Activated CD4-positive, alpha-beta T cell treated with anti-CD3 and anti-CD28 coated beads for 48 hours (primary cell): ENCODE measurements at places on chromosomes 2 and 18.
A peak's percentile ranks its signal among the peaks of the same experiment; 100 is the strongest.

DNA sequence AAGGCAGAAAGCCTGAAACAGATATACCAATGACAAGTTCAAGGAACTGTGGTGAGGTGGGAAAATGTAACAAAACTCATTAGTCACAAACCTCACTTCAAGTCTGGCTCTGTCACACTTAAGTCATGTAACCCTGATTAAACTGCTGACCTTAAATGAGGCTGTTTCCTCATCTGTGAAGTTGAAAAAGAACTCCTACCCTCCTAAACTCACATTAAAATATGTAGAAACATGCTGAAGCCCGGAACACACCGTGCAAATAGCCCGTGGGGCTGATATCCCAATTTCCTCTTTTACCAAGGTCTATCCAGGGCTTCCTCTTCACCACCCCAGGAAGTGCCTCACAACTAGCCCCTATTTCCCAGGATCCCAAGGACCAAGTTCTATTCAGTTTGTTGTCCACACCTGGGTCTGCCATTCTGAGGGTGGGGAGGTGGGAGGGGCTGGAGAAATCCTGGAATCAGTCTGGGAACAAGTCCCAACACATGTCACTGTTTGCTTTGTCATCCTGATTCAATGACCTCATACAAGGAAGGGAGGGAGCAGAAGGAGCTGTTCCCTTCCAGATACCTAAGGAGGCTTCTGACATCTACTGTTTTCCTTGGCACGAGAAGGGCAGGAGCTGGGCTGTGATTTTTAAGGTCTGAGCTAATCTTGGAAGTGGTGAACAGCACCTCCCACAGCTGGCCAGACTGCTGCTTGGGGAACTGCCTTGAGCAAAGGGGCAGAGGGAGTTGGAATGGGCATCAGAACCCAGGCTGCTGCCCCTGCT, 42.3 kb downstream of the SLC4A1AP start:
- no peak for DNase-seq

DNA sequence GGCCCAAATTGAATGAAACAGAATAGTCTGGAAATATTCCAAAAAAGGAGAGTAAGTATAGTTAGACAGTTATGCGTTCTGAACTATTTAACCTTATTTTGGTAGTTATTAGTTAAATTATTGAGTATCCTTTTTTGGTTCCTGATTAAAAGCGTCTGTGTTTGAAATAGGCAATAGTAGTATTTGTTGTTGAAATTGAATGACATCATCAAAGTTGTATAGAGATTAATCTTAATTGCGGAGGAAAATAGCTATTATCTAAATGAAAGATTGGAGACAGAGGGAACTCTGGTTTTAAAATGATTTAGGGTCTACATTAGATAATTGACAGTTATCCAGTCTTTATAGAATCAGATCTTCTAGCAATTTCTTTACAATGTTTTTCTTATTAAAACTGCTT, 115.8 kb downstream of the BIRC6 start:
- no peak for DNase-seq

GRCh38 chr18:8893221-8893620, 187.9 kb downstream of the MTCL1 start:
- DNase-seq: no peak

GRCh38 chr18:64090876-64091275, 58.0 kb downstream of the LINC00305 start:
- DNase-seq: no peak

- DNase-seq: no peak
Observed at GRCh38 chr18:77134611-77135010, 2.0 kb upstream of the MBP start.

DNA sequence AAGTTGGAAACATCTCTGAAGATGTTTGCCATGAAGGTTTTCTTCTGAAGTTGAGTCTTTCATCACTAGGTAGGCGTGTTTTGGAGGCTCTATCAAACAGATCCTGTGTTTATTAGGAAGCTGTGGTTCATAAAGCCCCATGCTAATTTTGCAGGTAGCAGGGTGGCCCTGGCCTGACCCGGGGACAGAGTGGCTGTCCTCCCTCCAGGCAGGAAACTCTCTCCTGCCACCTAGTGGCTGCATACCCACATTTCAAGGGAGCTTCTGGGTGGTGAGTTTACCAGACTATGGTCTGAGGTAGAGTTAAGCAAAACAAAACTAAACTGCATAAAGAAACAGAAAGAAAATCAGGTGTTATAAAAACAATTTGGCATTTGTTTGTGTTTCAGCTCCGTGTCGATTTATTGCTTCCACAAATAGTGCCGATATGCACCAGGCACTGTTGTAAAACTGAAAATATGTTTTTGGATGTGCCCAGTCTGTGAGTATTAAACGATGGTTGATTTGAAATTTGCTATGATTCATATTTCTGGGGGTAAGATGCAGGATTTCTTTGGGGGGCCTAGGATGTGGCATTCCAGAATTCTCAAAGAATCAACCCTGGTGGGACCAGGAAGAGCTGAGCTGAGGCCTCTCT, 26.0 kb upstream of the IL37 start:
- DNase-seq: peak; percentile 84

DNA sequence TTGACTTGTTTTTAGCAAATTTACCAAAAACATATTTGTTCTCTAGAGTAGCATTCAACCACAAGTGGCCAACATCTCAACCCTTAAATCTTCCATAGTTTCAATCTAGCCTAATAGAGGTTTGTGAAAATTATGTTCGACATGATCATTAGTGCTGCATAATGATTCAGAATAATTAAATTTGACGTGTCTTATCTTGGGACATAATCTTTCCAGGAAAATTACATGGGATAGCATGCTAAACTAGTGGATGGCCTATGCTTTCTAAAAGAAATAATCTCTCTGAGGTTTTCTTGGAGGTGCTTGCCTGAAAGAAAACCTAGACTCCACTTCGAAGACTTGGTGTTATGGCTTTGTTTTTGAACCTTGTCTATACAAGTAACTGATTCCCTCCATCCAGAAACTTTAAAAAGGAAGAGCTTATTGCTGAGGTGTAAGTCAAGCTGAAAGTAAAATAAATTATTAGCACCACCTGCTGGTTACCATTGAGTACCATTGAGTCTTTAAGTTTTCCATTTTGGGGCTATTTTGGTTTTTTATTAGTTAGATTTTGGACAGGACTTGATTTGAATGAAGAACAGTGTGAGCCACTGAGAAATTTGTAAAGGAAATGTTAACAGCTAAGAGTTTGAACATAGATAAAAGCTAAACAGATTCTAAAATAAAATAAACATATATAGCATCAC, 32.7 kb downstream of the COX7A2L start:
- DNase-seq: no peak

- DNase-seq: peak; percentile 44
Observed at GRCh38 chr2:164840930-164841718, 499 bp downstream of the COBLL1 start.

DNA sequence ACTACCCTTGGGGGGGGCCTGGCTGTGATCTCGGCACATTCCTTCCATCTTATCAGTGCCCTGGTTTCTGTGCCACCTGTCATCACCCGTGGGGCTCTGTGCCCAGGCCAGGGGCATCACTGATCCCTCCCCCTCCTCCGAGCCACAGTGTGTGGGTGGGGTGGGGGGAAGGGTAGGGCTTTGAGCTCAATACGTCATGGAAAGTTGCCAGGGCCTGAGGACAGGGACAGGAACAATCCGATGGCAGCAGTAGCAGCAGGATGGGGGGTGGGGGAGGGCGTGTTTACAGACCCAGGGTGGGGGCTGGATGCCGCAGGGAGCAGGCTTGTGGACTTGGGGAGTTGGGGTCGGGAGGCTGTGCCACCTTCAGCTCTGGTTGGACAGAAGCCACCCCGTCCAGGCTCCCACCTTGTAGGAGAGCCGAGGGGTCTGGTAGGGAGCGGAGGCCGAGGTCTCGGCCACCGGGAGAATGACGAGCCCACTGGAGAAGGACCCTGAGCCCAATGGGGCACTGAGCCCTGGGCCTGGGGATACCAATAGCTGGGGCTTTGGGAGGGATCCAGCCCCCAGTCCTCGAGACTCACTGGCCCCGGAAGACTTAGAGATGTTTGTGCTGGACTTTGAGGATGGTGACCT, 3.5 kb downstream of the SLC4A3 start:
- no peak for DNase-seq

DNA sequence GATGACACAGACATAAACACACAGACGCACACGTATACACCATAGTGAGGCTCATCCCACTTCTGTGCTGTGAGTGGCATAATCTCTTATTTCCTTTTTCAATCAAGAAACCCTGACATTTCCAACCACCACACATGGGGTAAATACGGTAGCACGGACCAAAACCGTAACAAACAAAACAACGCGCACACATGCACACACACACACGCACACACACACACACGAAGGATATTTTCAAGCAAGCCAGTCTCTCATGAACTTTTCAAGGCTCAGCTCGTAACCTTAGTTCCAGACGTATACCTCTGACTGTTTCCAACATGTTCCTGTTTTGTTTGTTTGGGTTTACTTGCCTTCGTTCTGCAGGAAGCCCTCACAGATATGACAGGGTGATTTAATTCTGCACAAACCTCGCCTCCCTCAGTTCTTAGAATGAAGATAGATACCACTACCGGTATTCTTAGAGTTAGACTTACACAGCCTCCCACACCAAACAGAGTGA, 119.8 kb downstream of the BCL2 start:
- peak; percentile 42 for DNase-seq

DNA sequence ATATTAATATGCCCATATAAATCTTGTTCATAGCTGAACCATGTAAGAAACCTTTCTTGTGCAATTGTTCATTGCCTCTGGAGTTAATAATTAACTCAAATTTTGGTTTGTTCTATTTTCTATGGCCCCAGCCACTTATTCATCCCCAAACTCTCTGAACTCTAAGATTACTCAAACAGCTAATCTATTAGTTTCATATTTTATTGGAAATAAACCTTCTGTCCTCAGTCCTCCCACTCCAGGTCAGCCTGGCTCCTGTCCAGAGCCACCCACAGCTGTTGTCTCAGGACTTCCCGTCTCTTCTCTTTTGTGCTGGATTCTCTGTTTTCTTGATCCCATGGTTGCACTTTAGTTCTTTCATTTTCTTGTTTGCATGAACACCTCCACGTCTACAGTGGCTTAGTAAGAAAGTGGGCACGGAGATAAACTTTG, 4.4 kb upstream of the RNF103 start:
- DNase-seq: no peak

GRCh38 chr2:48529676-48530032, 300 bp upstream of the STON1 start:
- peak; percentile 15 for DNase-seq

DNA sequence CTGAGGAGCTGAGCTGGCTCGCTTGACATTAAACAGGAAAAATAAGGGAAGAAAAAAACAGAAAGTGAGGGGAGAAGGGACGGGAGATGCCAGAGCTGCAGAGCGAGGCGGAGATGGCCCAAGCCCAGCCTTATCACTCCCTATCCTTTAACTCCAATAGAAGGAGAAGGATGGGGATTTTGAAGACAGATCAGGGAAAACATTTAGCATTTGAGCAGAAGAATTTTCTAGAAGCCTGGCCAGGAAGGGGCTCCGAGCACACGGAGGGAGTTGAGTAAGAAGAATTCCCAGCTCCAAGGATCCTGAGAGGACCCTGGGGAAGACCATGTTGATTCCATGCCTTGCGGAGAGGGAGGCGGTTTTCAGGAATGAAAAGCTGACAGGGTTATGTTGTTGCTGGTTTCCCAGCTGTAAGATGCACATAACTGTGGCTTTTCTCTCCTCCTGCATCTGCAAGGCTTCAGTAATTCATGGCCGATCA, 35.6 kb downstream of the TWIST2 start:
- no peak for DNase-seq

- no peak for DNase-seq
Observed at GRCh38 chr2:138087751-138088593, 123.7 kb downstream of the HNMT start.

- DNase-seq: no peak
Observed at GRCh38 chr2:239194731-239195317, 206.0 kb downstream of the HDAC4 start.

DNA sequence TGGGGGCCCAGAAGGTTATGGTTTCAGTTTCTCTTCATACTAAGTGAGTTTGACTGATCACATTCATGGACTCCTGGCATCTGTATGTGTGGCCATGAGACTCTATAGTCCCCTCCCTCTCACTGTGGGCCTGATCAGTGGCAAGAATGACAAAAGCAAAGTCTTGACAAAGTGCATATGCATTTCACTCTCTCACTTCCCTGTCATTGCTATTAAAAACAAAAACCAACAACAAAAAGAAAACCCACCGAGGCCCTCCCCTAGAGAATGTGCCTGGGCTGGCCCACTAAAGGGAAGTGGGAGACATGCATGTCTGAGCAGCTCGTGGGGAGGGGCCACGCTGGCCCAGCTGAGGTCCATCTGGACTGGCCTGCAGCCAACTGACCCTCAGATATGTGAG, 600.1 kb upstream of the RAB6C start:
- no peak for DNase-seq

DNA sequence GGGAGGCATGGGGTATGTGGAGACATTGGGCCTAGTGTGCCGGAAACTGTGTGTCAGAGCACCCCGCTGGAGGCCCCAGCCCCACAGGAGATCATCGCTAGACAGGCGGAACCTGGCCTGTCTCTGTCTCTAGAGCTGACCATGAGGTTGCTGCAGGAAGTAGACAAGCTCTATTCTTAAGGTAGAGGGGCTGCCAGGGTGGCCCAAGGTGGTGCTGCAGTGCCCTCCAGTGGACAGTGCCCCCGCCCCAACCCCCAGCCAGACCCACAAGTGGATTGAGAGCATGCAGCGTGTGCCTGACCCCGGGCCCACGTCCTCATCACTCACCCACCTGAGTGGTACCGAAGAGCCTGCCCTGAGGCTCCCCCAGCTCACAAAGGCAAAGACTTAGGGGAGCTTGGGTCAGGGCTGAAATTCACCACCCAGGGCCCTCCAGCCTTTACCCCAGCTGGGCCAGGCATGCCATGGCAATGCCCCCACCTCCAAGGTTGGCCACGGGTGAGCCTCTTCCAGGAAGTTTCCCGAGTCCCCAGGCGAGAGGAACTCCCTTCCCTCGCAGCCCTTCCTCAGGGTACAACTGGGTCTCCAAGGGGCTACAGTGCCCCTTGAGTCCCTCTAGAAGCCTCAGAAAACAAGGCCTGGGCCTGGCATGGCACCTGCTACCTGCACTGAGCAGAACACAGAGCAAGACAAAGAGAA, 155.0 kb downstream of the TTC32 start:
- peak; percentile 18 for DNase-seq

DNA sequence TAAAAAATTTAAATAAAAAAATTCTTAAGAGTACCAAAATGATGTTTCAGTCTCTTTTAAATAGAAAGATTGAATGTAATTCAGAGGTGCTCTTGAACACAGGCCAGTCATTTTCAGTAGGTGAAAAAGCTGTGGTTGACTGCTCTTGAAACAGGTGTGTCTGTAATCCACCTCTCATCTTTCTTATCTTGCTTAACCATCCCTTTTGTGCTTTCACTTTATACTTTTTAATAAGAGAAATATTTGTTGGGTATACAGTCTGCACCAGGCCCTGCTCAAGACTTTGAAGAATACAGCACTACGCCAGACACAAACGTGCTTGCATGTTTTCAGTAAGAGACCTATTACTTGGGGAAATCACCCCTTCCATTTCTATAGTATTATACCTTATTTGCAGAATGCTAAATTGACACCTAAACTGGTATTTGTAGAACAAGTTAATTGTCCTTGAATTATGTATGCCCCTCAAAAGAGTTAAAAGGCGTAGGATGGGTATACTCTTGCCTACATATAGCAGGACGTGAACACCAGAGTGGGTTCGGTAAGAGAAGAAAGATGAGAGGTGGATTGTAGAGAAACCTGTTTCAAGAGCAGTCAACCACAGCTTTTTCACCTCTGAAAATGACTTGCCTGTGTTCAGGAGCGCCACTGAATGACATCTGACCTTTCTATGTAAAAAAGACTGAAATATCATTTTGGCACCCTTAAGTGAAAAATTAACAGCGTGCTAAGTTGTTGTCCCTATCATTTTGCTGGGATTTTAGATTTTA, 4.0 kb upstream of the RTN4 start:
- DNase-seq: peak; percentile 28

- no peak for DNase-seq
Observed at GRCh38 chr2:109054865-109055264, 65.8 kb upstream of the EDAR start.
